Astrocyte of the hippocampus (primary cell): ENCODE measurements at places on chromosomes 4 and X.

GRCh38 chr4:148229798-148230197 is 212.4 kb downstream of the NR3C2 start:
- no peak for DNase-seq

DNA sequence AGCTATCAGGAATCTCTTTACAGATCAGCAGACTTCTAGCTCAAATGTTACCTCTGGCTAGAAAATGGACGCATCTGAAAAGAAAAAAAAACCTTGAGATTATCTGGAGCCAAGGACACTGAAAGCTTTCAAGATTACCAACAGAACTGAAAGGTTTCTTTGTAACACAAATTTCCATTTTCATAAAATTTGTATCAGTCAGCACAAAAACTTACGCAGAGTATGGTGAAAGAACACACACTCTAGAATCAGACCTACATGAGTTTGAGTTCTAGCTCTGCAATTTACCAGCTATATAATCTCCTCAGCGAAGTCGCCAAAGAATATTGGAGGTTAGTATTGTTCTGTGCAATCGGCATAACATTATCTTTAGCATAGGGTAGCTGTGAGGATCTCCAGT is 1.8 kb downstream of the TAB3 start:
- DNase-seq, result no peak

- DNase-seq, result no peak
These were observed 449.2 kb downstream of the GRXCR1 start for GRCh38 chr4:43341741-43342140.

- DNase-seq, result peak; percentile 33
These were observed 1.0 kb downstream of the GPR50 start for GRCh38 chrX:151177141-151178027.

DNA sequence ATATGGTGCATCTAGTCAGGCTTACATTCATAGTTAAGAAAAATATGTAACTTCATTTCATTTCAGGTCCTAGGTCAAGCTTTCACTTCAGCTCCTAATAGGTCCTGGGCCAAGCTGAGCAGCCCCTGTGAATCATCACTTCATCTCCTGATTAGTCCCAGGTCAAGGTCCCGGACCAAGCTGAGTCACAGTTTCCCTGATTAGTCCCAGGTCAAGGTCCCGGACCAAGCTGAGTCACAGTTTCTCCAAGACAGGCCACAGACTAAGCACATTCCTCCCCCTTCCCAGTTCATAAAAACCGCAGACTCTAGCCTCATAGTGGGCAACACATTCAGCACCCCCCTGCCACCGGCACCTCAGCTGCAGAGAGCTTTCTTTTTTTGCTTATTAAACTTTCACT is 1331.8 kb downstream of the PCDH19 start:
- DNase-seq, result no peak

GRCh38 chrX:134573683-134574035 is 84.6 kb downstream of the PLAC1 start:
- no peak for DNase-seq

DNA sequence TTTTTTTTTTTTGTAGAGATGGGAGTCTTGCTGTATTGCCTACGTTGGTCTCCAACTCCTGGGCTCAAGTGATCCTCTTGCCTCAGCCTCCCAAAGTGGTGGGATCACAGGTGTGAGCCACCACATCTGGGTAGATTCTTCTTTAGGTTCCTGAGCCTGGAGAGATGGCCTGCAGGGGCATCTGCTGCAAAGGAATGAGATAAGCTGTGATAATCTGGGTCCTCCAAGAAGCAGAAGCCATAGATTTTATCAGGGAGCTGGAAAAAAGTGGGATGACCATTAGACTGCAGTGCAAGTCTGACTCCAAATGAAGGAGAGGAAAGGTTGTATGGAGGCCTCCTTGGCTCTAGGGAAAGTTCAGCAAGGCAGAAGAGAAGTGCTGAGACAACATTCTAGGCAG is 19.0 kb upstream of the ACSL1 start:
- DNase-seq, result no peak

DNA sequence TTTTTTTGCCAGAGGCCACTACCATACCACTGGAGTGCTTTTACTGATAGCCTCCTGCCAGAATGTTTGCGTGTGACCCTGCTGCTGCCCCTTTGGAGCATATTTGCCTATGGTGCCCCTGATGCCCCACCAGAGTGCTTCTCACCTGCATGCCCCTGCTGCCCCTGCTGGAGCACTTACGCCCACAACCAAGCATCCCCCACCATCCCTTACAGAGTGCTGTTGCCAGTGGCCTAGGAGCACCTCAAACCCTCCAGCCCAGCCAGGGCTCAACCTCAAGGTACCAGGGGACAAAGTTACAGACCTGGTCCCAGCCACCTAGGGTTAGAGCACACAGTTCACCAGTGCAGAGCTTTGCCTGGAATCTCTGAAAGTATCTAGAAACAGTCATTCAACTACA is 207.2 kb downstream of the CFAP299 start:
- DNase-seq, result no peak

- DNase-seq, result peak; percentile 48
These were observed at the start of gene MAP3K15 for GRCh38 chrX:19514791-19515614. MAP3K15 (minus strand) TSS chrX:19515508; CDS start chrX:19515261, 247 bp downstream.

- peak; percentile 26 for DNase-seq
These were observed 239.4 kb upstream of the CTSO start for GRCh38 chr4:156193106-156193505.

- no peak for DNase-seq
These were observed 91.1 kb downstream of the LDB2 start for GRCh38 chr4:16807355-16807754.

DNA sequence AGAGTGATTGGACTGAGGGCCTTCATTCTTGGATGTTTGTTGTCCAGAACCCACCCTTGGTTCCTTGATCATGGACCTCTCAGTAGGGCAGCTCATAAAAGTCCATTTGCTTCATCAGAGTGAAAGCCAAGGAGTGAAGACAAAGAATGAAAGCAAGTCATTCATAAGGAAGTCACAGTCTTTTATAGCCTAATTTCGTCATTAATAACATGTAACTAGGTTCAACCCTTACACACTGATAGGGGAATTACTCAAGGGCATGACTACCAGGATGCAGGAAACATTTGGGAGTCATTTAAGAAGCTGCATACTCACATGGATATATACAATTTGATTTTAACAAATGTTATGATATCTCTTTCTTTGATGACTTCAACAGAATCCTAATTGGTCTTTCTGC is 95.2 kb downstream of the RPA4 start:
- no peak for DNase-seq

DNA sequence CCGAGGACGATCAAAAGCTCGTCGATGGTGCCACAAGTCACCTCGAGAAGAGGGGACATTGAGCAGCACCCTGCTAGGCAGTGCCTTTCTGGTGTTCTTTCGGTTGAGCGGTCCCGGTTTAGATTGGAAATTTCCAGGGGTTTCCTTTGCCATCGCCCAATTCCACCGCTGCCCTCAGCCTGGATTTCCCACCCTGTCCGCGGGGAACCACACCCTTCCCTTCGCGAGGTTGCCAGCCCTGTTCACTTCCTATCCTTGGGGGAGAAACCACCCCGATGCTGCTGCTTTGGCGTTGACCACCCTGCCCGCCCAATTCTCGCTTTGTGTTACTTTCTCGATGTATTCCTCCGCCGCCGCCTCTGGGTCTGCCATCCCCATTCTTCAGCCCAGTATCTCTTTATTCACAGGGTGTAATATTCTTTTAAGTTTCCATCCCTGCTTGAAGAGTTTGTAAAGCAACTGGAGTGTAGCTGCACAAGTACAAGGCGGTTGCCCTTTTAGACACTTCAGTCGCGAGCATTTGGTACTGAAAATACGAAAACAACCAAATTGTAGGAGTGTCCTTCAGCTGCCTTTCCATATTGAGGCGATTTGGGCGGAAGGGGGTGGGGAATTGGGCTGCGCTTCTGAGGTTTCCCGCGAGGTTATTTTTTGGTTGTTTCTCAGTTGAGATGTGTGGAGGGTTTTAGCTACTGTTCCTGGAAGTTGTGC is 1.1 kb downstream of the OGT start:
- peak; percentile 55 for DNase-seq

DNA sequence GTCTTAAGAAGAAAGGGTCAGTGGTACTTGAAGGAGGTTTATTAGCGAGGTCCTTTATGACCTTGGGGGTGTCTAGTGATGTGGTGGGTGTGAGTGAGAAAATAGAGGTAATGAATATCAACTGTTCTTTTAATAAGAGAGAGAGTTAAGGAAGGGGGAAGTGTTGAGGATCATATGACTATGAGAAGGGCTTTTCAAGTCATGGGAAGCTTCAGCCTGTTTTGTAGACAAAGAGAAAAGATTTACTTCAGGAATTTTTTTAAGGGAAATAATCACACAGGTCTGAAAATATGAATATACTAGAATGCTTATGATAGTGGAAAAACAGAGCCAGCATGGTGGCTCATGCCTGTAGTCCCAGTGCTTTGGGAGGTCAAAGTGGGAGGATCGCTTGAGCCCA is 41.3 kb upstream of the MTMR1 start:
- no peak for DNase-seq

GRCh38 chr4:149823769-149824221 is 8.2 kb upstream of the IQCM start:
- peak; percentile 79 for DNase-seq

- DNase-seq, result no peak
These were observed 25.4 kb upstream of the METAP1 start for GRCh38 chr4:98969878-98970785.

- no peak for DNase-seq
These were observed 112.2 kb downstream of the VCX3B start for GRCh38 chrX:8576821-8577220.

DNA sequence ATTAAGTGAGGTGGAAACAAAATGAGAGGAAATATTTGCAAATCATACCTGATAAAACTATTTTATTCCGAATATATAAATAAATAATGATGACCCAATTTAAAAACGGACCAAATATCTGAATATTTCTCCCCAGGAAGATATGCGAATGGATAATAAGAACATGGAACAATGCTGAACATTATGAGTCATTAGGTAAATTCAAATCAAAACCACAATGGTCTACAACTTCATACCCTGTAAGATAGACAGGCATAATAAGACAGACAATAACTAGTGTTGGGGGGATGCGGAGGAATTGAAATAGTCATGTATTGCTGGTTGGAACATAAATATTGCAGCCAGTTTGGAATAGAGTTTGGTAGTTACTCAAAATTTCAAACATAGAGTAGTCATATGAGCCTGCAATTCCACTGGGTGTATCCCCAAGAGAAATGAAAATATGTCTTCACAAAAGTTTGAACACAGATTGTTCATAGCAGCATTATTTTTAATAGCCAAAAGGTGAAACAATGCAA is 47.6 kb upstream of the DRP2 start:
- DNase-seq, result no peak

DNA sequence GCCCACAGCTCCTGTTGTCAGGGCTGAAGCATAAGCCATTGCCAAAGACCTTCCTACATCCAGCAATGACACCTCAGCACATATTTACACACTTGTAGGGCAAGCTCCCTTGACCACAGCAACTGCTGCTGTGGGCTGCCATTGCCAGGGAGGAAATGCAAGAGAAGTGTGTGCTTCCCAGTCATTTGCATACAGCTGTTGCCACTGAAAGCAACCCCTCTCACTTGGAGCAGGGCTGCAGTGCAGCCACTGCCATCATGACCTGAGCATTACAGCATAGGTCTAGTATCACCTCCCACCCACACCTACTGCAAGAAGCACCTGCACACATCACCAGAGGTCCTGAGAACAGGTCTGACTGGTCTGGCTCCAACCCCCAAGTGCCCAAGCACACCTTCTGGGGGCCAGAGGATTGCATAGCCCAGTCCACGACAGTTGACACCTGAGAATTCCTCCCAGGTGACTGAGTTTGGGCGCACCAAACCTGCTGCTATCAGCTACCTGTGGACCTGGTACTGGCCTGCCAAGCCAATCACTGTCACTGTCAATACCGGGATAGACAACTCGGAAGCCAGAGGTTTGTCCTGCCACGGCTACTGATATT is 636.5 kb upstream of the SLIT2 start:
- no peak for DNase-seq

GRCh38 chr4:142274137-142274536 is 572.0 kb downstream of the INPP4B start:
- DNase-seq, result peak; percentile 11

DNA sequence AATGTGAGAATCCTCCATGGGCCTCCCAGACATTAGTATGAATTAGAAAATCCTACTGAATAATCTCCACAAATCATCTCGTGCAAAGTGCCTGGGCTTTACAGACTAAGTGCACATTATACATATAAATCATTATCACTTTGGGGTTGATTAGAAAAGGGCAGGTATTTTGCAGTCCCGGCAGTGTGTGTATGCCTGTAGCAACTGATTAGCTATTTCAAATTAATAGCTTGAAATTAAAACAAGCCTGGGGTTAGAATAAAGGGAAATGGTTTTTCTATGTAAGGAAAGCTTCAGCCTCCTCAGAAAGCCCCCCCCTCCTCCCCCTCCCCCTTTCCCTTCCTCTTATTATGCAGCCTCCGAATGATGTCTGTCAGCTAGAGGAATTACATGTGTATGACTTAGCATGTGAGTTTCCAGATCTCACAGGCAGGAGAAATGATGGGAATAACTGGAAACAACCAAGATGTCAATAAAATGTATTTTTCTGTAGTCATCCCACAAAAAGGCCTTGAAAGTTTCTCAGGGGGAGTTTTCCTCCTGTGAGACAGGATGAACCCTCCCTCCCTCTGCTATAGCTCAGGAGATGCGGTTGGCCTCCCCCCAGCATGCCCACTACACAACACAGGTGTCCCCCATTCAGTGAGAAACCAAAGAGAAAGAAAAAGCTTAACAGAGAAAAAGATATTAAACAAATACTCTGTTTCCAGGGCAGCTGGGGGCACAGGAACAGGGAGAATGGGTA is 41.2 kb upstream of the RASGEF1B start:
- no peak for DNase-seq

DNA sequence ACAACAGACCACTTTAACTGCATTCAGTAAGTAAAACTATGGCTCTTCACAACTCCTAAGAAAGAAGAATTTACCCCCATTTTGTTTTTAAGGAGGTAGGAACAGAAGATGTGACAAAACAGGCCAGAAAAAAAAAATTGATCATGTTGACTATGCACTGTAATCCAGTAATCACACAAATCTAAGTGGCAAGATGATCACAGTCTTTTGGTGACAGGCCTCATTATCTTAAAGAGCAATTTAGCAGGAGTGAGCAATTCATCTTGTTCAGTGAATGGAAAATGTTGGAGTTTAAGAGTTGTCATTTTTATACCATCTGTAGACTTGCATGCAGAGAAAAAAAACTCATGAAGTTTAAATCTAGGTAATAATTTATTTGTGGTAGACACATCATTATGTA is 115.1 kb downstream of the SLC39A8 start:
- DNase-seq, result no peak

DNA sequence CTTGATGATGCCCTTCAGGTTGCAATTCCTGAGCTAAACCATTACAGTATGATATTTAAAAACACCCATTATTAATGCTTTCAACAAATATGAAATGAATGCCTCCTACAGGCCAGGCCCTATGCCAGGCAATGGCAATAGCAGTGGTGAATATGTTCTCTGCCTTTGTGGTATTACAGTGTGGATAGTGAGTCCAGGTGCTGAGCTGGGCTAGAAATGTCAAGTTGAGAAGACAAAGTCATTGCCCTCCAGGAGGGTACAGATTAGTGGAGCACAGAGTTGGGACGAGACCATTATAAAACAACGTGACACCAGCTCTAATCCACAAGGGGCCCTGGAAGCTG is 81.9 kb downstream of the RBM47 start:
- DNase-seq, result no peak

GRCh38 chr4:25588206-25588605 is 67.4 kb upstream of the SLC34A2 start:
- no peak for DNase-seq

GRCh38 chrX:81201071-81201470 is 642 bp downstream of the HMGN5 start:
- no peak for DNase-seq
